D721Med (cell line): ENCODE measurements at places on chromosomes 2 and 18.

GRCh38 chr2:101559551-101559950, 84.6 kb upstream of the RFX8 start:
- DNase-seq, result no peak

DNA sequence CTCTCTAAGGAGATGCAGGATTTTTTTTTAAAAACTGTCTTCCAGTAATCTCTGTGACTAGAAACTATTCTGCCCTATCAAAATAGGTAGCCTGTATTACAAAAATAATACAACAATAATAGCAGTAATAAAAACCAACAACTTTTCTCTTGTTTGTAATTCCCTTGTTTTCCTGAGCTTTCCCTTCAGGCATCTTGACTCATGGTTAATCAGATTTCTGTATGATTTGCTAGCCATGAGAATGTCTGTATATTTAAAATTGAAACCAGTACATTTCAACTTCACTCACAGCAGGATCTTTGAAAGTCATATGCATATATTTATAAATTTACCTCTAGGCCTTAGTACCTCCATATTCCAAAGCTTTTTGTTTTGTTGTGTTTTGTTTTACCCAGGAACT, 38.2 kb downstream of the SLC4A10 start:
- no peak for DNase-seq

- no peak for DNase-seq
Observed at GRCh38 chr2:171531291-171531690, 9.0 kb downstream of the CYBRD1 start.

GRCh38 chr2:37105150-37105549, 20.8 kb downstream of the GPATCH11 start:
- DNase-seq, result no peak
